Astrocyte of the cerebellum (primary cell): ENCODE measurements at places on chromosomes 2 and 18.

- DNase-seq, result no peak
These were observed 365.1 kb upstream of the NETO1 start for GRCh38 chr18:73232933-73233332.

DNA sequence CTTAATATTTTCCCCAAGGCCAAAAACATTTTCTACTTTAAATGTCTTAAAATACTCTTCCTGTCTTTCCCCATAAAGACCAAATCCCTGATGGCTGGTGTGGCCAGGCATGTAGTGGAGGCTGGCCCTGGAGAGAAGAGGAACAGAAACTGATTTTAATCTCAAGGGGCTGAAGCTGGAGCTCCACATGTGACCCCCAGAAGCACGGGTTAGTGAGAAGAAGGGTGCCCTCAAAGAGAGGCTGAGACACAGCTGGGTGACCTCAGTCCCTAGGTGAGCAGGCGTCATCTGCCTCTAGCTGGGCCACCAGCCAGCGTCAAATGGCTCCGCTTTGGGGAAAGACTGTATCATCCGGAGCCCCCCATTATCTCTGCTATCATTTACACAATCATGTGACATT lies 19.3 kb upstream of the TMEM18 start:
- no peak for DNase-seq

- no peak for DNase-seq
These were observed 149.5 kb upstream of the PXDN start for GRCh38 chr2:1893856-1894255.

GRCh38 chr2:206520450-206520849 lies 77.1 kb downstream of the ADAM23 start:
- DNase-seq, result no peak

GRCh38 chr2:197196541-197197180 lies 113.9 kb downstream of the ANKRD44 start:
- DNase-seq, result no peak

DNA sequence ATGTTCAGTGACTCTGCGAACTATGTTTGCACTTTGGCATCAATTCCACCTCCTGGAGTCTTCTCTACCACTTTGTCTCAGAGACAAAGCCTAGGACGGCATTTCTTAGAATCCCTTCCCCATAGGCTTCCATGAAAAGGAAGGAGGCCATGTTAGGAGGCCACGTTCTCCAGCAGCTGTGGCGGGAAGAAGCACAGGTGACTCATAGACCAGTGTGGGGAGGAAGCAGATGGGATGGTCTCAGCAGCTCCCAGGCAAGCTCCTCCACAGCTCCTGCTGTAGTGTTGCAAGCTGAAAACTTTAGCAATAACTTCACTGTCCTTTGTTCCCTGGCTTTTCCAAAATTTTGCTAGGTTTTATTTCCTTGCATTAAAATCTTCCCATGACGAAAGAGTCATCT lies 781.3 kb upstream of the ID2 start:
- no peak for DNase-seq
